ENCODE measurements at places on chromosomes 2 and 18.

DNA sequence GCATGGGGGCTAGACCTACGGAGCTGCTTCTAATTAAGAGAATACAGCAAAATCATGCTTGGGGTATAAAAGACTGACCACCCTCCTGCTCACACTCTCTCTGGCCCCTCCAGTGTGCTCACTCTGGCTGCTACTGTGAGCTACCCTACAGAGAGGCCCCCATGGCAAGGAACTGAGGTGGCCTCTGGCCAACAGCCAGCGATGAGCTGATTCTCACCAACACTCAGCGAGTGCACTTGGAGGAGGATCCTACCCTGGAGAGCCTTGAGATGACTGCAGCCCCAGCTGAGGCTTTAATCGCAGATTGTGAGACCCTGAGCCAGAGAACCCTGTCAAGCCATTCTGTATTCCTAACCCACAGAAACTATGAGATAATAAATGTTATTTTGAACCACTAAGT, 88.2 kb downstream of the GFPT1 start:
- DNase-seq, result no peak

GRCh38 chr2:130826821-130827501, 9.8 kb upstream of the ARHGEF4 start:
- DNase-seq, result no peak

GRCh38 chr18:22607284-22607635, 189.5 kb upstream of the CTAGE1 start:
- no peak for DNase-seq

- DNase-seq, result peak; percentile 87
Observed at GRCh38 chr18:49745045-49746014, 68.0 kb downstream of the ACAA2 start.

GRCh38 chr2:159010963-159011362, 42.5 kb downstream of the TANC1 start:
- DNase-seq, result no peak

DNA sequence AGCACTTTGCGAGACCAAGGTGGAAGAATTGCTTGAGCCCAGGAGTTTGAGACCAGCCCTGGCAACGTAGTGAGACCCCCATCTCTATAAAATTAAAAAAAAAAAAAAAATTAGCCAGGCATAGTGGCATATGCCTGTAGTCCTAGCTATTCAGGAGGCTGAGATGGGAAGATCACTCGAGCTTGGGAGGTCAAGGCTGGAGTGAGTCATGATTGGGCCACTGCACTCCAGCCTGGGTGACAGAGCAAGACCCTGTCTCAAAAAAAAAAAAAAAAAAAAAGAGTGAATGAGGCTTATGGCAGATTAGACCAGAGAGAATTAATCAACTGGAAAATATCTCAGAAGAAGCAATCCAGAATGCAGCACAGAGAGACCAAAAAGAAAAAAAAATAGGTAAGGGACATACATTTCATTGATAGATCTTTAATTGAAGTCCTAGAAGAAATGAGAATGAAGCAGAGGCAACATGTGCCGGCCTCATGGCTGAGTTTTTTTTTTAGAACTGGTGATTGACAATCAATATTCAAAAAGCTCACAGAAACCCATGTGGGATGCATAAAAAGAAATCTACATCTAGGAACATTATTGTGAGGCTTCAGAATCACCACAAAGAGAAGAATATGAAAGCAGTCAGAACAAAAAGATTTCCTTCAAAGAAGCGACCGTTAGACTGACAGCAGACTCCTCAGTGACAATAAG, 32.2 kb upstream of the ELAC1 start:
- DNase-seq, result no peak

- DNase-seq, result no peak
Observed at GRCh38 chr2:15494877-15495276, 66.3 kb downstream of the NBAS start.

- DNase-seq, result no peak
Observed at GRCh38 chr18:55228191-55228590, 268.9 kb upstream of the CCDC68 start.

DNA sequence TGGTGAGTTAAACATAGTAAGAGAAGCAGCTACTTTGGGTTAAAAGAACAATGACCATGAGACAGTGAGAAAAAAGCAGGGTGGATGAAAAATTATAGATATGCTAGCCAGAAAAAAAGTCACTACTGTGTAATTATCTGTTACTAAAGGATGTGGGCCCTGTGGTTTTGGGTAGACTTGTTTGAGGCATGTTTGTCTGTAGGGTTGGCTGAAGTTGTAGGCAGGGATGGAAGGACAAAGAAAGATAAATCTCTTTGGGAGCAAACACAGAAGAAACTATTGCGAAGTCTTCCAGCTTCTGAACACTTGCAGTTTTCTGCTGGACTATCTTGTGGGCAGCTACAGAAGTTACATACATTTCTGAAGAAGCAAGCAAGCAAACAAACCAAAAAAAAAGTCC, 28.2 kb downstream of the RND3 start:
- DNase-seq, result no peak

DNA sequence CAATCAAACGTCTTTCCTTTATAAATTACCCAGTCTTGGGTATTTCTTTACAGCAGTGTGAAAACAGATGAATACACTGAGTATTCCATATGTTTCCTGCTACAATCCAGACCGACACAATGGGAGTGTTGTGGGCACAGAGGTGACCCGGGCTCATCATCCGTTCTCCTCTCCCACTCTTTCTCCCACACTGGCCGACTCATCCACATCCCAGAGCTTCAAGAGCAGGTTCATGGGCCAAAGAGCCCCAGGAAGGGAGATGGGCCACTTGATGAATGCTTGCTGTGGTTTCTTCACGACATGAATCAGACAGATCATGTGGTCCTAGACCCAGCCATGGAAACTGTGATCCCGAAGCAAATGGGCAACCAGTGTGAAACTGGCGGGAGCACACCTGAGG, 4.1 kb upstream of the COPS8 start:
- no peak for DNase-seq

GRCh38 chr2:237574894-237575868, 8.8 kb downstream of the PRLH start:
- DNase-seq, result no peak

DNA sequence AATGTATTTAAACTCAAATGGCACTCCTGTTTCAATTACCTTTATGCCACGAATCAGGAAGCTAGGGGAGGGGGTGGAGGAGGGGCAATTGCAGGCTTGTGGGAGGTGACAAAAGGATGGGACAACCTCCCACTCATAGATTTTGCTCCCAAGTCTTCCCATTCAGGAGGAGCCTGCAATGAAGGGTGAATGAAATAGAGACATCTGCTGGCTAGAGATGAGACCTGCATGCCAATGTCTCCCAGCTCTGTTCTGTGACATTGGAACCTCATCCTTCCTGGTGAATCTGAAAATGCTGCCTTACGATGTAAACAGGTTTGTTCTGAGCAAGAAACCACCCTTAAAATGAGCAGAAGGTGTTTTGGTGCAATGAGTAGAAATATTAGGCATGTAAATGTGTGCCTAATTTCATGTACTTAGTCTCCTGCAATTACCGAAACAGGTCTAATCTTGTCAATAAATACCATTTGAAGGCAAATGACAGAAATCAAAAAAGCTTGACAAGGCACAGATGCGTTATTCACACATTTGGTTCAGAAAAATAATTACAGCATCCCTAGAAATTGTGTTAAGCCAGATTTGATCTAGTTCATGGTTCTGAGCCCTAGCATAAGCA, 2.7 kb upstream of the PID1 start:
- DNase-seq, result peak; percentile 16

- DNase-seq, result no peak
Observed at GRCh38 chr18:36441426-36442240, 144.1 kb downstream of the FHOD3 start.

- peak; percentile 15 for DNase-seq
Observed at GRCh38 chr2:9799729-9800632, 43.3 kb upstream of the TAF1B start.

GRCh38 chr2:146458585-146458984, 1386.2 kb upstream of the ACVR2A start:
- DNase-seq, result no peak

DNA sequence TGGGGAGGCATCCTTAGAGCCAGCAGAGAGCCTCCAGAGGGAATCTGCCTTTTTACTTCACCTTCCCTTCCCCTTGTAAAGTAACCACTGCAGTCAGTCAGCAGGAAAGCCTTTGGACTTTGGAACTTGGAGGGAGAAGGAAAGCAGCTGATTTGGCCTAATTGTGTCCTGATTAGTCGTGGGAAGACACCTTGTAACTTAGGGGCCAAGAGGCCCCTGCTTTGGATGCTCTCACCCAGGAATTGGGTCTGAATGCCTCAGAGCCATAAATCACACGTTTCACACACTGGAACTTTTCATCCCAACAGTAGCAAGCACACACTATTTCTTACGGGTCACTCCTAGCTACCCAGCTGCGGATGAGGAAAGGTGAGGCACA, 81.0 kb upstream of the PPM1B start:
- DNase-seq, result no peak

DNA sequence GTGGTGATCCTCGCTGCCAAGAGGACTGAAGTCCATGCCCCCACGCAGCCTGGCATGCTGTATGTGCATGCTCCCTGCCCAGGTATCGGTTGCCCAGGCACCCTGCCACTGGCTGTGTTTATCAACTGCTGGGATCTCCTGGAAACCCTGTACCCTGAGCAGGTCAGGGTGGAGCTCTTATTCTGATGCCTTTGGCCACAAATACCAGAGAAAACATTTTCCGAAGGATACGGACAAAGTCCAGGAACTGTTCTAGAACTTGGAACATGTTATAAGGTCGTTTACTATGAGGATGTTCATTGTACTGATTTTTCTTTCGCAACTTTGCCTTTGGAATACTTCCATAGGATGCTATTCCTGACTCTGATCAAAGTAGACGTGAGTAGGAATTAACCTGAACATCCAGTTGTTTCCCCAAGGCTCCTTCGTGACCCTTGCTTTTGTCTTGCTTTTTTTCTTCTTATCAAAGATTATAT, 55.2 kb downstream of the TMEM17 start:
- DNase-seq, result no peak

- DNase-seq, result no peak
Observed at GRCh38 chr2:18623782-18624181, 34.4 kb upstream of the NT5C1B start.

DNA sequence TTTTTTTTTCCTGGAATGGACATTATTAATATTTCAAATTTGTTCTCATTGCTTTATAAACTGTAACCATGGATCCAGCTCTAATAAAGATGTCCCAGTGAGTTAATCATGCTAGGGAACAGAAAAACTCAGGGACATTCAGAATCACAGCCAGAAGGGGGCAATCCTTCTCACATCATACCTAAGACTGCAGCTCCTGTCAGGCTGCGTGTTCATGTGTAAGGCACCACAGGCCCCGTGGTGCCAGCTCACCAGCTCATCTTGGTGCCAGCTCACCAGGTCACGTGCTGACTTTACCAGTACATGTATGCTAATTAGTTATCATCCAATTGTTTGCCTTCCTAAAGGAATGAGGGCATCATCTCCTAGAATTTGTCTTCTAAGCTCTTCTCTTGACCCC, 84.7 kb upstream of the NEDD4L start:
- DNase-seq, result no peak

- DNase-seq, result no peak
Observed at GRCh38 chr18:78639006-78639950, 340.3 kb upstream of the SALL3 start.

- DNase-seq, result no peak
Observed at GRCh38 chr2:176642074-176642473, 372.8 kb downstream of the MTX2 start.

GRCh38 chr2:40511661-40512213, 59.8 kb upstream of the SLC8A1 start:
- DNase-seq, result no peak

GRCh38 chr2:11537951-11538350, 4.1 kb downstream of the GREB1 start:
- no peak for DNase-seq

- DNase-seq, result no peak
Observed at GRCh38 chr2:231710799-231711676, 2.7 kb downstream of the PTMA start.

- DNase-seq, result peak; percentile 22
Observed at GRCh38 chr2:170361090-170361936, 183.4 kb downstream of the MYO3B start.

GRCh38 chr2:205557873-205558272, 124.4 kb upstream of the NRP2 start:
- no peak for DNase-seq

DNA sequence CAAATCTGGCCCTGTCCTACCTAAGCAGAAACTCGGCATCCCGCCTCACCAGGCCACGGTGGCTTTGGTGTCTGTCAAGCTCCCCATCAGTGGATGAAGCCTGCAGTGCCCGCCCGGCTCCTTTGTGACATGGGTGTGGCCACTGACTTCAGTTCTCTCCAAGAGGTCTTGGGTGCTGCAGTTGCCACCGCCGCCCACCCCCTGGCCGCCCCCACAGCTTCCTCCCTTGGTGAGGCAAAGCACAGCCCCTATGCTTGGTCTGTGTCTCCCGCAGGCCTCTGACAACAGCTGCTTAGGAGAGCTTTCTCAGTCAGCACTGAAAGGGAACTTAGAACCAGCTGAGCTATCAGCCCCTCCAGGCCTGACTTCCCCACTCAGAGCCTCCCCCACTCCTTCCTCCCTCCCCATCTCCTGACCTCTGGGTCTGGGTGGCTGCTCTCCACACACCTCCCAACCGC, 22.9 kb upstream of the GPR55 start:
- DNase-seq, result no peak

DNA sequence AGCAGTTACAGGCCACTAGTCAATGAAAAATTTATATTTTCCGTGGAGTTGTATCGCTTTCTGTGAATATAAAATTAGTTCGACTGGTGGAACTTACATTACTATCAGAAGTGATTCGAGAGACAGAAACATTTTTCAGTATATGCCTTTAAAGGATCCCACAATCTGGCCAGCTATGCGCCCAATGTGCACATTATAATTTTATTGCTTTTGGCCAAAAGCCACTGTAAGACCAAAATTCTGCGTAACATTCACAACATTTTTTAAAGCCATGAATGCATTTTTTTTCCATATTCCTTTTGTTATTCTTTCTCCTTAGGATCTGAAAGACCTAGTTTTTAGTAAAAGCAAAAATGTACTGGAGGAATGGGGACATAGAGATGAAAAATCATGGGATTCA, 131.0 kb upstream of the CHAC2 start:
- DNase-seq, result no peak

GRCh38 chr2:109471658-109472057, 142.1 kb downstream of the SEPTIN10 start:
- no peak for DNase-seq

- no peak for DNase-seq
Observed at GRCh38 chr2:98561018-98561417, 47.3 kb downstream of the COA5 start.

Measured in DMS 273 treated with DMSO at 0.1 percent for 48 hours (cell line).